NCI-H69 (cell line): ENCODE measurements at places on chromosomes 2 and 18.

DNA sequence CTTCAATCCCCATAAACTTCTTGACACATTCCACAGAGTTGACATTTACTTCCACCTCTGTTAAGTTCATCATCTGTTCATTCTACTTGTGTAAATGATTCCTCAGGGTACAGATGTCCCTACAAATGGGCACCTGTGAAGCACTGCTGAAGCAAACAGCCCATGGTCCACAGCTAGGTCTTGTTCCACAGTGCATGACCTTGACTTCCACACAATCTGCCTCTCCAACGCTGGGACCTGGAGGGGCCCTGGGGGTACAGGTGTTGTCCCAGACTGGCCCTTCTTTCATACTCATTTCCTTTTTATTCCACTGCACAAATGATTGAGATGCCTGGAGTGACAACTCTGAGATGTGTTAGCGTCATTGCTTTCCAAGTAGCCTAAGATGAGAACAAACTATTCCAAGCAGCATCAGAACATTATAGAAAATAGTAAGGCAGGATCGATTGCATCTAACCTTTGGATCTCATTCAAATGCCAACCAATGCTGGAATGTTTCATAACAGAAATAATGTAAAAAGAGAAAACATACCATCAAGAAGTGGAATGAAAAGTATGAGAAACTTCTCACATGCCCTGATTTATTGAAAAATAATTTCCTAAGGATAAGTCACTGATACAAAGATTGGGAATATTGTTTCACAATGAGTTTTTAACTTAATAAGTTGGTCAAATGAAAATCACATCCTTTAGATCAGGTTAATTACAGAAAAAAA is 31.2 kb downstream of the PIEZO2 start:
- DNase-seq, result no peak

DNA sequence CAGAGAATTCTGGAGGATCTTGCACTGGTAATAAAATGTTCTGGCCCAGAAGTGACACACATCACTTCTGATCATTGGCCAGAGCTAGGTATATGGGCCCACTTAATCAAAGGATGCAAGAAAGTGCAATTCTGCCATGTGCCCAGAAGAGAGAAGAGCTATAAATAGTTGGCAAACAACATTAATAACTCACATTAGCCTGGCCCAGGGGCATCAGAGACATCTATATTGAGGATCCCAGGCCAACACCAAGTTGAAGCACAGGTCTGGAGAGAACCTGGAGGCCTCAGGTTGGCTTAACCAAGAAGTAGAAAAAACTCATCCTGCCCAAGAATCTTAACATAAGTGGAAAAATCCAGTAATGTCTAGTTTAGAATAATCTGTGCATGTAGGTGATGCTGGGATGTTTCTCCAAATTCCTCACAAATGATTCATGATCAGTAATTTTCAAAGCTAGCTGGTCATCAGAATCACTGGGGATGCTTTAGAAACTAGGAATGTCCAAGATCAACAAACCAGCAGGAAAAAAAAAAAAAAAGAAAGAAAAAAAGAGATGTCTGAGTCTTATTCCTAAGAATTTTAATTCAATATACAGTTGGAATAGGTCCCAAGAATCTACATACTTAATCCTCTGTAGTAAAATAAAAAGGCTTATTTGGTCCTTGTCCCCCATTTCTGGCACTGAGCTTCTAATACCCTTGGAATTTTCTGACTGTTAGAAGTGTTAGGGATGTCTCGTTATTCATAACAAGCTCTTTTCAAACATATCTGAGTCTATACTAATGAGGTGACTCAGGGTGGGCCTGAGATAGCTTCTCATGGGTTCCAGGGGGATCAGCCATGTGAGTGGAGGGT is 35.0 kb upstream of the EVA1A start:
- no peak for DNase-seq

DNA sequence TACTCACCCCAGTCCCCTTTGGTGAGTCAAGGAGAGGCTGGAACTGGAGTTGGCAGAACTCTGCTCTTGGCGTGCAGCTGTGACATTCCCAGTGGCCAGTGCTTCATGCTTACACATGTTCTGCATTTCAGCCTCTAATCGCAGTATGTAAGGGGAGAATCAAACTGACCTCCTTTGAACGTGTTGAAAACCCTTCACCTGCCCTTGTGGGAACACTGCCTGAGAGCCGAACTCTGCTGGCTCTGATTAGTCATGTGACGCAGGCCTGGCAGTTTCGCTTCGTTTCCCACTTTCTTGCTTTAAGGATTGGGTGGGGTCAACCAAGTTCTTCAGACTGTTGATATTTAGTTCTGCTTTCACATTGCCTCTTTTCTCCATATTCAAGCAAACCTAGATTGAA is 173.8 kb upstream of the BCL2L11 start:
- DNase-seq, result no peak

DNA sequence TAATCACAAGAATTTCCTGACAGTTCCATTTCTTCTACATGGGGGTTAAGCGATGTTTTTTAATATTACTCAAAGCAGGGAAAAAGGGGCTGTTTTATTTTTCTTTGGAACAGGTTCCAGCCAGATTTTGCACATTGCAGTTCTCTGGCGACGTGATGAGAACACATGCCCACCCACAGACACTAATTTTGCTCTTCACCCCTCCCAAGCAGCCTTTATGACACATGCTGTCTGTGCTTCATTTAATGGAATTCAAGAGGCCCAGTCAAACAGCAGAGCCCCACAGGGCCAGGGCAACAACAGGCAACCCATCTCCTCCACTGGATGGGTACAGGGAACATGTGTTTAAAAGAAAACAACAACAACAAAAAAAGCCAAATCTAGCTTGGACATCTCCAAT is 70.8 kb downstream of the SPRED2 start:
- DNase-seq, result no peak

DNA sequence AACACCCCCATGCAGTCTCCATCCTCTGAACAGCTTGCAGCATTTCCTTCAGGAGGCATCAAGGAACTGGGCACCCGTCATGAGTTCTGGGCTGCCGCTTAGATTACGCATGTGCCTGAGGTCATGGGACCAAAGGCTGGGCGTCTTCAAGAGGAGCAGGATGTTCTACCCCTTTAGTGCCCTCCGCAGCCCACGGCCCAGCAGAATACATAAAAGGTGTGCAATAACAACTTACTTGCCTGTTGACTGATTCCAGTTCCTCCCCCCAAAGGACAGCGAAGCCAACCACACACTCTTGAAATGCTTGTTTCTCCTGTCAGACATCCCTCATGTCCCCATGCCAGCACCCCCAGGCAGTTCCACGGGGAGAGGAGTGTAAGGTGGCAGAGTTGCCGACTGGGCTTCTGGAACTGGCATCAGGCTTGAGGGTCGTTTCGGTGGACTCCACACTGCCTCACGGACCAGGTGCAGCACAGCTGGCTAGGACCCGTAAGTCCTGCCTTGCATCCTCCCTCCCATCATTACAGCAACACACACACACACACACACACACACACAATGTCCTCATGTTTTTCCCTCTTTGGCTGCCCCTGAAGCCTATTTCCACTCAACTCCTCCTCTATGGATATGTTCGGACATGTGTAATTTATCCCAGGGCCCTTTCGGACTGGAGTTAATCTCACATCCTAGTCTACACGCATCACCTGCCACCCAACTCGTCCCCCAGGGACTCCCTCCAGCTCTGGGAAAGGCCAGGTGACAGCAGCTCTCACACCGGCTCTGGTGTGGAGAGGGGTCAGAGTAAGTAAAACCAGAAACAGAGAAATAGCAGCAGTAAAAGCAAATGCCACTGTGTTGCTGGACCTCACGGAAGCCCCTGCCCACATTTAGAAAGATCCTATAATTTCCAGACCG is 200.7 kb downstream of the BCL11A start:
- DNase-seq, result no peak

DNA sequence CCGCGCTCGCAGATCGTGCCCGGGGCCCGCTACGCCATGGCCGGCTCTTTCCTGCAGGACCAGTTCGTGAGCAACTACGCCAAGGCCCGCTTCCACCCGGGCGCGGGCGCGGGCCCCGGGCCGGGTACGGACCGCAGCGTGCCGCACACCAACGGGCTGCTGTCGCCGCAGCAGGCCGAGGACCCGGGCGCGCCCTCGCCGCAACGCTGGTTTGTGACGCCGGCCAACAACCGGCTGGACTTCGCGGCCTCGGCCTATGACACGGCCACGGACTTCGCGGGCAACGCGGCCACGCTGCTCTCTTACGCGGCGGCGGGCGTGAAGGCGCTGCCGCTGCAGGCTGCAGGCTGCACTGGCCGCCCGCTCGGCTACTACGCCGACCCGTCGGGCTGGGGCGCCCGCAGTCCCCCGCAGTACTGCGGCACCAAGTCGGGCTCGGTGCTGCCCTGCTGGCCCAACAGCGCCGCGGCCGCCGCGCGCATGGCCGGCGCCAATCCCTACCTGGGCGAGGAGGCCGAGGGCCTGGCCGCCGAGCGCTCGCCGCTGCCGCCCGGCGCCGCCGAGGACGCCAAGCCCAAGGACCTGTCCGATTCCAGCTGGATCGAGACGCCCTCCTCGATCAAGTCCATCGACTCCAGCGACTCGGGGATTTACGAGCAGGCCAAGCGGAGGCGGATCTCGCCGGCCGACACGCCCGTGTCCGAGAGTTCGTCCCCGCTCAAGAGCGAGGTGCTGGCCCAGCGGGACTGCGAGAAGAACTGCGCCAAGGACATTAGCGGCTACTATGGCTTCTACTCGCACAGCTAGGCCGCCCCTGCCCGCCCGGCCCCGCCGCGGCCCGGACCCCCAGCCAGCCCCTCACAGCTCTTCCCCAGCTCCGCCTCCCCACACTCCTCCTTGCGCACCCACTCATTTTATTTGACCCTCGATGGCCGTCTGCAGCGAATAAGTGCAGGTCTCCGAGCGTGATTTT is 7.6 kb downstream of the TBR1 start:
- DNase-seq, result no peak

DNA sequence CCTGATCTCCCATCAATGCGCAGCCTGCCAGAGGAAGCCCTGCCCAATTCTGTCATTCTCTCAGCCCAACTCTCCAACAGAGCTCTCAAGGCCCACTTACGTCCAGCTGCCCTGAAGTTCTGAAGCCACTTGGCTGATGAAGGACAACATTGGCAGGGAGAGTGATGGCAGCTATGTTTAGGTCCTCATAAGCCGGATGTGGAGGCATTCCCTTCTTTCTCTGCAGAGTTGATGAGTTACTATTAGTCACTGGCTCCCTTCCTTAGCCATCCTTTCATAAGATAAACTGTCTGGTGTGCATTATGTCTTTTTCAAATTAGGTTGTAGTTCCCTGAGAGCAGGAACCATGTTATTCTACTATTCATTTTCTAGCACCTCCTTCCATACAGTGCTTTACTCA is 22.5 kb upstream of the TACR1 start:
- no peak for DNase-seq

DNA sequence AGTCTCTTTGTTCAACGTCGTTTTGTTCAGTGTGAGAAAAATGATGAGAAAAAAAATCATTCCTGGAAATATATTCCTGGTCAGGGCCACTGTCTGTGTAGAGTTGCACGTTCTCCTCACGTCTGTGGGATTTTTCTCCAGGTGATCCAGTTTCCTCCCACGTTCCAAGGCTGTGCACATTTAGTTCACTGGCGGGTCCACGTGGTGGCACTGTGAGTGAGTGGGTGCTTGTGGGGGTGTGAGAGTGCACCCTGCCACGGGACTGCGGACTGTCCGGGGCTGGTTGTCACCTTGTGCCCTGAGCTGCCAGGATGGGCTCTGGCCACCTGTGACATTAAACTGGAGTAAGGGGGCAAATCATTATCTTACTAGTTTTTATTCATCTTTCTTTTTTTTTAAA is 30.3 kb upstream of the ACYP2 start:
- peak; percentile 1 for DNase-seq

DNA sequence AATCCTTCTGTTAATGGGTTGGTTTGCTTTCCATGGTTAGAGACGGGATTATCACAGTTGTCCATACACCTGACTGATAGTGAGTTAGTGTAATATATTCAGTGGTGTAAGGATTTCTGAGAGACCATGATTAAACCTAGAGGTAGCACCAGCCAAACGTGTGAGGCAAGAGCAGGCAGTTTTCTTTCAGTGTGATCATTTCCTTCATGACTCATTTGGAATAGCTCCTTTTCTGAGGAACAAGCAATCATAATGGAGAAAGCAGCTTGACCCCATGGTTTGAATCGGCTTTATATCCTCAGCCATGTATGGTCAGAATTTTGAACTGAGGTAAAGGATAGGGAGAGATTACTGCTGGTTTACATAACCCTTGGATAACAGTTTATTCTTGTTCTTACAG is 2.9 kb downstream of the MXD1 start:
- no peak for DNase-seq

- peak; percentile 36 for DNase-seq
These were observed 49.3 kb upstream of the ANKRD44 start for GRCh38 chr2:197359859-197360258.

- DNase-seq, result peak; percentile 51
These were observed 1.6 kb upstream of the RBM45 start for GRCh38 chr2:178110681-178111080.

DNA sequence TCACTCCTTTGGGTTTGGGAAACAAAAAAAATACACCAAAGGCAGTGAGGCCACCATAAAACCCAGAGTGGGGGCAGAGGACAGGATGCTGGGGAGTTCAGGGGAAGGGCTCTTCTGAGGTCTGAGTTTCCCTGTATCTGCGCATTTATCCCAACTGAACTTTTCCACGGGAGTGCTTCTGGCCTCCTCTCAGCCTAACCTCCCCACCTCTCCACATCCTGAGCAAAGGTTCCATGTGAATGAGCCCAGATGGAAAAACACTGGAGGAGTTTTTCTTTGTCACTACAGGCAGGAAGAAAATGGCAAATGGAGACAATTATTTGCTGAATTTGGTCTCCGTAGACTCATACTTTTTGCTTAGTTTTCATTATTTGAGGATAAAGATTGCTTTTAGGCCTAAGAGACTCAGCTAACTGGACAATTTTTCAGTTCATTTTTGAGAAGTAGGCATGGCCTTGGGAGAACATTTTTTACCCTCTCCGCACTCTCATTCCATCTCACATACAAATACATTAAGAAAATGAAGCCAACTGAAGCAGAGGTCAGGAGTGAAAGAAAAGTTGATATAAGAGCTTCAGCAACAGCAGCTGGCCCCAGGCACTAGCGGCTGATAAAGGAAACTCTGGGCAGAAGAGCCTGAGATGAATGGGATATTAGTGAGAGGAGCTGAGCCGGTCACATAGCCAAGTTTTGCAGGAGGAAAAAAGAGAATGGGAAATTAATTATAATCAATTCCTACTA is 82.6 kb upstream of the CYP1B1 start:
- no peak for DNase-seq

DNA sequence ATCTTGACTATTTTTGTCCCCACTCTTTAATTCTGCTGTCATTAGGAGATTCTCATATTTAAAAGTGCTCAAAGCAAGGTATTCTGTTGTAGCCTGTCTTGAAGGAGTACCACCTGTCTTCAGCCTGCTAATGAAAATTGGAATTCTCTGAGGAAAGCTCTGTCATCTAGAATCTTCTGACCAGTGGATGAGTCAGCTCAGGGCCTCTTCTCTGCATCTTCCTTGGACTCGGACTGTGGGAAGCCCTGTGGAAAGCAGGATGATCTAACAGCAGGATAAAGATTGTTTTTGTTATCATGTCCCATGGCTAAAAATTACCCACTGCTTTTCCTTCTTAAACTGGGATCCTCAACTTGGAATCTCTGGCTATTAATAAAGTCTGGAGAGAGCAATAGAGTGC is 18.7 kb upstream of the TMEM200C start:
- no peak for DNase-seq
